ENCODE measurements at places on chromosomes 12 and 14. TPM values are rescaled to one million over a fixed set of nuclear protein-coding genes. Genes with fewer than 3 reads are reported as not detected.
A peak's percentile ranks its signal among the peaks of the same experiment; 100 is the strongest.

GRCh38 chr14:50667684-50667995 is 466 bp downstream of the SAV1 start:
- DNase-seq: peak; percentile 56

DNA sequence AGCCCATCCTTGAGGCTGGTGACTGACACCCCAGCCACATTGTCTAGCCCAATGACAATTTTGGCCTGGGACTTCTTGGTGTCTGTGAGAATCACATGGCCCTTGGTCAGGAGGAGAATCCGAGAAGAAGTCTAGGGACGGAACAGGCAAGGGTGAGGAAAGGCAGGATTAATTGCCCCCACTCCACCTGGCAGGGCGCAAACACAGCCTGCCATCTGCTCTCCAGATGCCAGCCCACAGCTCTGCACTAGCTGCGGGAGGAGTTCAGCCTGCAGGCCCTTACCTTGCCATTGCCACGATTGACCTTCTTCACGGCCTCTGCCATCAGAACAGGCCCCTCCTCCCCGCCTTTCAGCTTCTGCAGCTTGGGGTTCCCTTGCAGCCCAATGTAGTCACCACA is 13.1 kb upstream of the TAC3 start:
- no peak for DNase-seq

- DNase-seq: no peak
Observed at GRCh38 chr12:92312463-92312964, 166.9 kb upstream of the BTG1 start.

GRCh38 chr12:57089271-57090245 is 644 bp downstream of the NAB2 start:
- DNase-seq: peak; percentile 91

- no peak for DNase-seq
Observed at GRCh38 chr12:89081719-89082369, 270.5 kb downstream of the DUSP6 start.

Gene IFNG-AS1
- polyA plus RNA-seq: not detected

All from aorta (tissue), 5 donors.